Stimulated activated CD4-positive, alpha-beta T cell treated with anti-CD3 and anti-CD28 coated beads, Interleukin-1b, Interleukin-23, amount 100 ng/mL, for 48 hours (primary cell): ENCODE measurements at places on chromosomes 3 and 15.
A peak's percentile ranks its signal among the peaks of the same experiment; 100 is the strongest.

GRCh38 chr3:54125300-54125699, 2.9 kb downstream of the CACNA2D3 start:
- no peak for DNase-seq

DNA sequence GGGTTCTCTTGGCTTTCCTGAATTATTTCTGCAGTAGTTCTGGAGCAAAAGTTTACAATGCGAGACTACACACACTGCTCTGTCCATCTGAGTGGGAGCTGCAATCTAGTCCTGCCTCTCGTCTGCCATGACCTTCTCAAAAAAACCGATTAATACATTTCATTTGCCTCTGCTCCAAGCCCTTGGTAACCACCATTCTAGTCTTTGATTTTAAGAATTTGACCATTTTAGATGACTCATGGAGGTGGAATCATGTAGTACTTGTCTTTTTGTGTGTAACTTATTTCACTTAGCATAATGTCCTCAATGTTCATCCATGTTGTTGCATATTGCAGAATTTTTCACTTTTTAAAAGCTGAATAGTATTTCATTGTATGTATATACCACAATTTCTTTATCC, 356.9 kb downstream of the SV2B start:
- no peak for DNase-seq

GRCh38 chr3:116958291-116958690, 248.7 kb downstream of the TUSC7 start:
- no peak for DNase-seq

DNA sequence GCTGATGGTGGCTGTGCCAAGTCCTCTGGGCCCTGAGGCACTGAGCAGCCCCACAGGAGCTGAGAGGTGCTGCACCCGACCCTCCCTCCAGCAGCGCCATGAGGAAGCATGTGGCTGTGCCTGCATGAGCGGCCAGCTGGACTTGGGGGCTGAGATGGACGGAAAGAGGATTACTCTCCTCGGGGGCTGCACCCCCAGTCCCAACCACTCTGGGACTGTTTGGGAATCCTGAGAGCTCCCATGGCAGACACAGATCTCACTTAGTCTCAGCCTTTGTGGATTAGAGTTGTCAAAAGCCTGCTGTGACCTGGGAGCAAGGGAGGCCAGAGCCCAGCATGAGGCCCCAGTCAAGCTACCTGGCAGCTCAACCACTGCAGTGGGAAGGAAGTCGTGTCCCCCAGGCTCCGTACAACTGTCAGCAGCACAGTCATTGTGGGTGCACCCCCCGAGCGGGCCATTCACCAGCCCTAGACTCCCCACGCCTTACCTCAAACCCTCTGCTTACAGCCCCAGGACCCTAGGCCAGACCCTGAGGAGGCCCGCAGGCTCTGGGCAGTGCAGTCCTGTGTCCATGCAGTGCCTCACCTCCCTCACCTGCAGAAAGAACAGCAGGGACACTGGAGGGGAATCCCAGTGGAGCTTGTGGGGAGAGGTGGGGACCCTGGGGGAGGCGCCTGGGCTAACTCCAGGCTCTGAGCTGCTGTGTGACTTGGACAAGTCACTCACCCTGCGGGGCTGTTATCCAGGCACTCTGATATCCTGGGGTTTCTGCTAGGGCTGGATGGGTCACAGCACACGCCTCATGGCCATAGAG, 17.1 kb downstream of the PRR23E start:
- DNase-seq: no peak

DNA sequence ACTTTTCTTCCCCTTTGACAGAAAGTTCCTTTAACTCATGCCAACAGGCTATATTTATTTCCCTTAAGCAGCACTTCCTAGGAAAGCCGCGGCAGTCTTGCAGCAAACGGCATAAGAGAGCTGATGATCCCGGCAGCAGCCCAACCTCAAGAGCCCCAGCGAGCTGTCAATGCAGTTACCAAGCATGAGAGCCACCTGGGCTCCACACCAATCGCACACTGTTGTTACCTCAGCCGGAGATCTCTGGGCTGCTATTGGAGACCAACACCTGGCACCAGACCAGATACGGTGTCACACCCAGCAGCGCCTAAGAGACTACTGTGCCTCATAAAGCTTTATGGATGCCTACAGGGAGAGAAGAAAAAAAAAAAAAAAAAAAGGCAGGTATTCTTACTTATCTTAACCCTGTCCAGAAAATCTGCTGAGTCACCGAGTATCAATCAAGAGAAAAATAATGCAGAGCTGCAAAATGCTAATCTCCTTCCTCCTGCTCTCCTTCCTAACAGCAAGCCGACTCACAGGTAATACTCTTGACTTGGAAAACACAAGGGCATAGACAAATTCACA, 11.7 kb downstream of the ABCC5 start:
- DNase-seq: peak; percentile 25

DNA sequence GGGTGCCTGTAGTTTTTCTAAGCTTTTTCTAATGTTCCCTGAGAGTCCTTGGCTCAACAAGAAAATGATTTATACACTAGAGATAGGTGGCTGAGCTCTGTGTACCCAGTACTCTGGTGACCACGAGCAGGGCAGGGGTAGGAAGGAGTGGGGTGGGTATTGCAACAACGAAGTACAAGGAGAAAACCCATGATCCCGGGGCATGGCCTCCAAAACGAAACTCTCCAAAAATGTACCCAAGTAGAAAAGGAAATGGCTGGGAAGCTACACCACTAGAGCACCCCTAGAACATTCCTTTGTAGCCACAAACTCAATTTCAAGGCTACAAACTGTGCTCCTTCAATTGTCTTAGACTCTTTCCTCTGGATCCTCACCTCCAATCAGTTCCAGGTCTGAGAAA, 138.9 kb downstream of the DUT start:
- DNase-seq: no peak

DNA sequence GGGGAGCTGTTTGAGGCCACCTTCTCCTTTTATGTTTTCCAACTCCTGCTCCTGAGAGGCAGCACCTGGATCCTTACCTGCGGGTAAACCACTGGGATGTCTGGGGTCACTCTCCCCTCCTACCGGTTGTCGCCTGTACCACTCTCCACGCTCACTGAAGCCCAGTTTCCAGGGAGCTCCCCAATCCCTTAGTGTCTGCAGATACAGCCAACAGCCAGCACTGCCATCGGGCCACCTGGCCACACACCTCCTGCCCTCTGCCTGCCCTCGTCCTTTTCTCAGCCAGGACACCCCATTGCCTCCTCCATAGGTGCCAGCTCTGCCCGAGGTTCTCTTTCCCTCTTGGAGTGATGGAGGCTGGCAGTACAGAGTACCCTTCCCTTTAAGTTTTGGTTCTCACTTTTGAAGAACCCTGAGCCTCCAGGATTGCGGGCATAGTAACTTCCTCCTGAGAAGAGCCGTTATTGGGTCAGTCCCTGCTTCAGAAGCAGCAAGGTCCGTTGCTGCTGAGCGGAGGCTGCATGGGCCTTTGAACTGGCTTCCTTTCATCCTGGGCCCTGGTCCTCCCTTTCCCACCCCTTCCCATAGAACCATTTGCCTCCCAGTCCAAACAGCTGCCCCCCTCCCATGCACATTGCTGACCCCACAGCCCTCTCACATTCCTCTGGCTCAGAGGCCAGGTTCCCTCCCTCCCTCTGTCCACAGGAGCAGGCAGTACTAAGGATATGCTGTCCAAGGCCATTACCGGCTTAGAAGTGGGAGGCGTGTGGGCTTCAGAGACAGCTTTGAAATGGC, 30.9 kb downstream of the ARNT2 start:
- DNase-seq: no peak

GRCh38 chr15:43096411-43096810, 9.4 kb downstream of the UBR1 start:
- DNase-seq: no peak

DNA sequence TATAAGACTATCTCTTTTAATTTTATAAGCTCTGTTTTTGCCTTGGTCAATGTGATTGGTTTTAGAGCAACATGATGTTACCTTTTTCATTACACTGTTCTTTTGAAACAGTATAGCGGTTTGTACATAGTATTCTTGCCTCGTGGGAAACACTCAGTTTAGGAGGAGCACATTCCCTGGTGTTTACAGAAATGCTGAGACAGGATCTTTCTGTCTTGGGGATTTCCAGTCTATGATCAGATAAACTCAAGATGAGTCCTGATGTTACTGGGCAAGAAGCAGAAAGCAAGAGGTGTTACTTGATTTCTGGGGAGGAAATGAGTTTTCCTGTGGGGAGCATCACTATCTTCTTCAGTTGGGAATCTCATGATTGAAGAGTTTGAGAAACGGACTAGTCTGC, 2.5 kb downstream of the TMEM266 start:
- no peak for DNase-seq

- DNase-seq: no peak
Observed at GRCh38 chr15:92384381-92384780, 9.3 kb upstream of the ST8SIA2 start.

- DNase-seq: no peak
Observed at GRCh38 chr3:50164481-50164880, 9.4 kb downstream of the SEMA3F start.

DNA sequence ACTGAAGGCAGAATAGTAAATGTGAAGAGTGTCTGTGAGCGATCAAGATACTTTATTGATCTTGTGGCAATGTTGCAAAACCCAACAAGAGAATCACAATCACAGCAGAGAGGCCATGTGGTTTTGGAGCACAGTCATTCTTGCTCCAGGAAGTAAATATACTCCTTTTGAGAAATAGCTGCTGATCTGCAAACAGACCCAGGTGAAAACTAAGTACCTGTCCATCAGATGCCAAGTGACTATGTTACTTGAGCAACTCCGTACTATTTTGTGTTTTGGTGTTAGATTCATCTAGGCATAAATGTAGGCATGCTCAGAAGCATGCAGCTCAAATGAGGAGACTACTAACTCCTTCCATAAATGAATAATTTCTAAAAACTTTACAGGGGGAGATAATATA, 627.9 kb downstream of the ZBBX start:
- no peak for DNase-seq

- DNase-seq: no peak
Observed at GRCh38 chr3:184682671-184683070, 29.2 kb downstream of the MAGEF1 start.
